Left hindlimb (tissue), 1 donor: ENCODE measurements at places on chromosomes 13 and 19.

GRCh38 chr13:93767180-93767916 lies 540.7 kb downstream of the GPC6 start:
- no peak for DNase-seq

GRCh38 chr19:27652281-27652680 lies 1560.7 kb downstream of the UQCRFS1 start:
- DNase-seq = no peak

DNA sequence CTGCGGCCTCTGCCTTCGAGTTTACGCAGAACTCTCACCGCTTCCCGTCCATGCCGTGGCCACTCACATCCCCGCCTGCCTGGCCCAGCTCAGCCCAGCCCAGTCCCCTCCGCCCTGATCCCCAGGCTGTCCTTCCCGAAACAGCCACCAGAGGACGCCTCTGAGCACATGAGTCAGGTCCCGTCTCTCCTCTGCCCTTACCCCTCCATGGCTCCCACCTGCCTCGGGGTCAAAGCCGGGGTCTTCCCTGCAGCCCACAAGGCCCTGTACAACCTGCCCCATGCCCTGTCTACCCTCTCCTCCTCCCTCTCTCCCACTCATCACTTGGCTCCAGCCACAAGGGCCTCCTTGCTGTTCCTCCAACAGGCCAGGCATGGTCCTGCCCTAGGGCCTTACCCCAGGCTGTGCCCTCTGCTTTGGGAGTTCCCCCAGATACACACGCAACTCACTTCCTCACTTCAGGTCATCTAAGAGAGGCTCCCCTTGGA lies 8.1 kb upstream of the SEMA6B start:
- no peak for DNase-seq

GRCh38 chr13:43786766-43787517 lies at the start of gene ENOX1:
ENOX1 (minus strand) TSS chr13:43786972.
- DNase-seq = peak; percentile 91

DNA sequence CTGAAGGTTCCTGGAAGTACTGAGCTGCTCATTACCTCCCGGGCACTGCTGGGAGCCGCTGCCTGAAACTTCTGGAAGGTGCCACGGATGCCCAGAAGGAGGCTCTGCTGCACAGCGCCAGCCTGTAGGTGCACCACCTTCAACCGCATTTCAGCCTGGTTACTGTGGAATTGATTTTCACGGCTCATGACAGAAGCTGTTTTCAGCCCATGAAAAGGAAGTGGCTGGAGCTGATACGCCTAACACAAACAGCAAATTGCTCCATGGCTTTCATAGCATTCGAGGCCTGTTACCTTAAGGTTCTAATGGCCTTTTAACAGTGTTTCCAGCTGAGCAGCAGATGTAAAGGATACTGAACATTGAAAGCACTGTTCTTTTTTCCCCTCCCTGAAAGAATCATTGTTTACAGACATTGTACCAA lies 22.0 kb downstream of the GPC6 start:
- DNase-seq = peak; percentile 61
